NB4 (cell line): ENCODE measurements at places on chromosomes 6 and 20.

- no peak for DNase-seq
Measured at GRCh38 chr6:41587131-41587879, 41.1 kb downstream of the FOXP4 start.

- DNase-seq = no peak
Measured at GRCh38 chr6:503610-504362, 112.2 kb downstream of the IRF4 start.

DNA sequence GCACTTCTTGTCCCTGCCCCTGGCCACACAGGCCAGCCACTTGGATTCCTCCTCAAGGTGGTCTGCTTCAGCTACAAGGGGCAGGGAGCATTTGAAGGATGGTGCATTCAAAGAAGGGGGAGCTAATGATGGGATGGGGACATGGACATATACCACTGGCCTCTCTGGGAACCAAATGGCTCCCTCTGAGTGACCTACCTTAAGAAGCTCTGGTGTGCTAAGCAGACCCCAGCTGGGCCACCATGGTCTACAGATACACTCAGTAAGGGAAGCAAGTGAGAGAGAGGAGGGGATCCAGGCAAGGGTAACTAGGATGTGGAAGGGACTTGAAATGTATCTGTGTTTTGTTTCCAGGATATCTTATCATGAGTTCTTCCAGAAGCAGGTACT is 62.4 kb downstream of the TTI1 start:
- DNase-seq = no peak

GRCh38 chr6:145603991-145604390 is 131.3 kb downstream of the EPM2A start:
- DNase-seq = no peak

DNA sequence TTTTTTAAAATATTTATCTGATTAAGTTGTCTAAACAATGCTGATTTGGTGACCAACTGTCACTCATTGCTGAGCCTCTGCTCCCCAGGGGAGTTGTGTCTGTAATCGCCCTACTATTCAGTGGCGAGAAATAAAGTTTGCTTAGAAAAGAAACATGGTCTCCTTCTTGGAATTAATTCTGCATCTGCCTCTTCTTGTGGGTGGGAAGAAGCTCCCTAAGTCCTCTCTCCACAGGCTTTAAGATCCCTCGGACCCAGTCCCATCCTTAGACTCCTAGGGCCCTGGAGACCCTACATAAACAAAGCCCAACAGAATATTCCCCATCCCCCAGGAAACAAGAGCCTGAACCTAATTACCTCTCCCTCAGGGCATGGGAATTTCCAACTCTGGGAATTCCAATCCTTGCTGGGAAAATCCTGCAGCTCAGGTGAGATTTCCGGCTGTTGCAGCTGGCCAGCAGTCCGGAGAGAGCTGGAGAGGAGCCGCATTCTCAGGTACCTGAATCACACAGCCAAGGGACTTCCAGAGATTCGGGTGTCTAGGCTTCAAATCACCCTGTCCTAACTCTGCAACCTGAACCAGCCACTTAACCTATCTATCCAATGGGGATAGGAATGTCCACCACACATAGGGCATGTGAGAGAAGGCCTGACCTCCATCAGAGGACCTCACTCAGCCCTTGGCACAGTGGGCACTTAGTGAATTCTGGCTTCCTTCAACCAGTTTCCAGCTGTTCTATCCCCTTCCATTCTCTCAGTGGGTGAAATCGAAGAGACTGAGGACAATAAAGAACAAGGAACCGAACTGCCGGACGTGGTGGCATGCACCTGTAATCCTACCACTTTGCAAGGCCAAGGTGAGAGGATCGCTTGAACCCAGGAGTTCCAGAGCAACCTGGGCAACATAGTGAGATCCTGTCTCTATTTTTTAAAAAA is 3.1 kb downstream of the TNF start:
- DNase-seq = peak; percentile 63

GRCh38 chr6:108502832-108503231 is 57.9 kb upstream of the FOXO3 start:
- DNase-seq = peak; percentile 41

DNA sequence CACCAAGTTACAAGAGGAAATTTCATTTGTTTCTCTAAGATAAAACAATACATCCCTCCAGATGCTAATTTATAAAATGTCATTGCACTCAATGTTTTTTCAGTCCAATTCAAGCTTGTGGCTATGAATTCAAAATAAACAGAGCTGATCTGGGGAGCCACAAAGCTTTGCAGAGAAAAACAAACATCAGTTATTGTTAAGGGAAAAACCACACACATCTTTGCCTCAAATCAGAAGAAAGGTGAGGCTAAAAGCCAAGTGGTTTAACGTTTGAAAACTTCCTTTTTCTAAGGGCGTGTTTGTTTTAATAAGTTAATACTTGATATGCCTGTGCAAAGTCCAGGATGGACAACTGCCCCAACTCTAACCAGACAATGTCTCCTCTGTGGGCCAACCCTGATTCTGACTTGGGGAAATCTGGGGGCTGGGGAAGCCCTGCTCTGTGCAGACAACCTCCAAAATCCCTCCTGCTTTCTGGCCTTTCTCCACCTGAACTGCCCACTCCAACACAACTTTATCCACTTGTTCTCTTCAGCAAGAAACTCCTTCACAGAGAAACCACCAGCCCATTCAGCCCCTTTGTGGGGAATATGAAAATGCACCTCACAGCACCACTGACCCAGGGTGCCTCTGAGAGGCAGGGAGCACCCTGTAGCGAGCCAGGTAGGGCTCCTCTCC is 44.6 kb upstream of the NT5E start:
- no peak for DNase-seq

GRCh38 chr6:137919837-137920730 is 53.0 kb downstream of the TNFAIP3 start:
- no peak for DNase-seq

GRCh38 chr6:29547573-29547972 is 12.0 kb downstream of the UBD start:
- DNase-seq = no peak

DNA sequence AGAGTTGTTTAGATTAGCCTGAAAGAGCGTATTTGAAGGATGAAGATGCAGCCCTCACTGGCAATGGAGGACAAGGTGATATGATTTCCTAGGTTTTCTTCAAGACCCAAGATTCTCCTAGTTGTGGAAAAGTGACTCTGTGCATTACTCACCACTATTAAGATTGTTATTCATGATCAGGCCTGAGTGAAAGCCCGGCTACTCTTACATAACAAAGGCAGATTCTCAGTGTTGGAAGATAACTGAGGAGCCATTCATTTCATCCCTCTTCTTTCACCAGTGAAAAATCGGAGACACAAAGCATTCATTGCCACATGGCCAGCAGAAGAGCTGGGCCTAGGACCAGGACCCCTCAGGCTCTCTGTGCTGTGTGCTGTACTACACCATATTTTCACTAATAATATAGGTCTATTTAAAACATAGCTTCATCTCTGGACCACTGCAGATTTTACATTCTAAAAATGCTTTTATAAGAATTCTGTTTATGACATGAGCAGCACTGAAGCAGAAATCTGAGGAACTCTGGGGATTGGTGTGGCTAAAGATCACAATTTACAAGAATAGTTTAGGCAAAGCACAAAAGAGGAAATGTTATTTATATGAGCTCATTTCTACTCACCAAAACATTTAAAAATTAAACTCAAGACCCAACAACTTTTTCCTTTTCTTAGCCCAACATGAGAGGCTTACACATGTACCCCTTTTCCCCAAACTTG is 181.9 kb upstream of the CCN2 start:
- no peak for DNase-seq
